CD8-positive, alpha-beta memory T cell (primary cell): ENCODE measurements at places on chromosomes 11 and 22. TPM values are rescaled to one million over a fixed set of nuclear protein-coding genes. Genes with fewer than 3 reads are reported as not detected.
A peak's percentile ranks its signal among the peaks of the same experiment; 100 is the strongest.

DNA sequence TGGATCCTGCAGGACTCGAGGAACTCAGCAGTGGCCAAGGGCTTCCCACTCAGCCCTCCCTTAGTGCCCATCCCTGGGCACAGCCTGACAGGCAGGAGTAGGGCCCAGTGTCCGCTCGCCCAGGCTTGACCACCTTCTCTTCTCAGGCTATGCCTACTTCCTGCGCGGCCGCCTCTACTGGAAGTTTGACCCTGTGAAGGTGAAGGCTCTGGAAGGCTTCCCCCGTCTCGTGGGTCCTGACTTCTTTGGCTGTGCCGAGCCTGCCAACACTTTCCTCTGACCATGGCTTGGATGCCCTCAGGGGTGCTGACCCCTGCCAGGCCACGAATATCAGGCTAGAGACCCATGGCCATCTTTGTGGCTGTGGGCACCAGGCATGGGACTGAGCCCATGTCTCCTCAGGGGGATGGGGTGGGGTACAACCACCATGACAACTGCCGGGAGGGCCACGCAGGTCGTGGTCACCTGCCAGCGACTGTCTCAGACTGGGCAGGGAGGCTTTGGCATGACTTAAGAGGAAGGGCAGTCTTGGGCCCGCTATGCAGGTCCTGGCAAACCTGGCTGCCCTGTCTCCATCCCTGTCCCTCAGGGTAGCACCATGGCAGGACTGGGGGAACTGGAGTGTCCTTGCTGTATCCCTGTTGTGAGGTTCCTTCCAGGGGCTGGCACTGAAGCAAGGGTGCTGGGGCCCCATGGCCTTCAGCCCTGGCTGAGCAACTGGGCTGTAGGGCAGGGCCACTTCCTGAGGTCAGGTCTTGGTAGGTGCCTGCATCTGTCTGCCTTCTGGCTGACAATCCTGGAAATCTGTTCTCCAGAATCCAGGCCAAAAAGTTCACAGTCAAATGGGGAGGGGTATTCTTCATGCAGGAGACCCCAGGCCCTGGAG is 3.3 kb upstream of the SMARCB1 start:
- DNase-seq: no peak
- H3K27ac ChIP-seq: no peak overlapping the region
- no peaks in the 10 kb centered on the region for H3K36me3 ChIP-seq

DNA sequence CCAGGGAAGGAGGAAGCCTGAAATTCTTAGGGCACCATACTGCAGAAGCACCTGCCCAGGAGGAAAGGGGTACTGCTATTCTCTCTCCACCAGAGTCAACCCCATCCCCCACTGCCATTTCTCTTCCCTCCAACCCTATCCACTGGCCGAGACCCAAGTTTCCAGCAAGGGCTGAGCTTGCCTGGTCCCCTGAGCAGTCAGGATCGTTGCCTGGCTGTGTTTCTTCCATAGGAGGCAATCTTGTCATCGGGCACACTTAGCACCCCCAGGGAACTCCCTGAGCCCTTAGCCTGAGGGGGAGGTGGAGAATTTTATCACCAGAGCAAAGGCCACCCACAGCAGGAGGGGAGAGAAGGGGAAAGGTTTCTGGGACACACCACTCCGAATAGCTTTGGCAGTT is 115.8 kb upstream of the NECTIN1 start:
- no peak for DNase-seq
- no peaks in the 10 kb centered on the region for H3K27me3 ChIP-seq
- no peak overlapping the region for H3K4me3 ChIP-seq

DNA sequence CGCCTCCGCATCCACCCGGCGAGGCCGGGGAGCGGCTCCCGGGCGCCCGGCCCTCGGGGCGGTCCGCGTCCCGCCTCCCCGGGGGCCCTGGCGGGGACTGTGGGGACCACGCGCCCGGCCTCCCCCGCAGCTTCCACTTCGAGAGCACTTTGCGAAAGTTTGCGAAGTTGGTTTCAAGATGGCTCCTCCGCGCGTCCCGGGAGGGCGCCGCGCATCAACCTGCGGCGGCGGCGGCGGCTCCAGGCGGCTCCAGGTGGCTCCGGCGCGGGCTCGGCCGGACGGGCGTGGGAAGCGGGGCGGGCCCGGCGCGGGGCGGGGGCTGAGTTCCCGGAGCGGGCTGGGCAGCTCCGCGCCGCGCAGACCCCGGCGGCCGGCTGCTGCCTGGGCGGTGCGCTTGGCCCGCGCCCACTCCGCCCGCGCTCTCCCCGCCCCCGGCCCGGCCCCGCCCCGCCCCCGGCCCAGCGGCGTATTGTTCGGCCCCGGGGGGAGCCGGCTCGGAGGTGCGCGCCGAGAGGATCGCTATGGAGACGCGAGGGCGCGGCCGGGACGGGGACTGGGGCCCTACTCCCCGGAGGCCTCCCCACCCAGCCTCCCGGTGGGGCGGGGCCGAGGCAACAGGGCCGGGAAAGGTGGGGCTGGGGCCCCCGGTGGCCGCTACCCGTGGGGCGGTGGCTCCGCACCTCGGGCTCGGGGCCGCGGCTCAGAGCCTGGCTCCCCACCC is at the start of gene CELSR1:
Gene CELSR1 (minus strand): TSS at position 396 of the 721 bp plus-strand sequence. CDS start 450 bp downstream, outside the sequence.
- no peak within 1 kb of the TSS for H3K27ac ChIP-seq
- peaks cover 13% of the 10 kb centered on the region for H3K27me3 ChIP-seq
- H3K4me1 ChIP-seq: no peaks in the 10 kb centered on the region
- no peaks in the 10 kb centered on the region for H3K36me3 ChIP-seq
- H3K4me3 ChIP-seq: no peak within 1 kb of the TSS
- DNase-seq: no peak

DNA sequence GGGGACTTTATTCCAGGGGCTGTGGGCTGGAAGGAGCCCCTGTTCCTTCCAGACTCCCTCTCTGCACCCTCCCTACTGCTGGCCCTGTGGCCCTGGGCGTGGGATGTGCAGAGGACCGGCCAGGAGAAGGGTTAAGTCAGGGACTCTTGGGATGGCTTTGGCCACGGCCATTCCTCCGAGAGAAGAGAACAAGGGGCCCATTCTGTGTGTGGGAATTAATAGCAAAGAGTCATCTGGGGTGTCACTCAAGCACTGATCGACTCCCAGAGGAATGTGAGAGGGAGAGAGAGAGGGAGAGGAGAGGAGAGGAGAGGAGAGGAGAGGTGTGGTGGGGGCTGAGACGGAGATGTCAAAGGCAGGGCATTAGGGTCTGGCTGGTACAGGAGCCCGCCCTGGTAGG is 14.2 kb upstream of the SOX10 start:
- no peak overlapping the region for H3K4me3 ChIP-seq
- peaks cover 38% of the 10 kb centered on the region for H3K4me1 ChIP-seq
- DNase-seq: no peak
- H3K36me3 ChIP-seq: no peaks in the 10 kb centered on the region

GRCh38 chr11:122523846-122524805 is 131.4 kb upstream of the UBASH3B start:
- no peak overlapping the region for H3K4me3 ChIP-seq
- no peaks in the 10 kb centered on the region for H3K36me3 ChIP-seq
- no peak for DNase-seq
- H3K27me3 ChIP-seq: no peaks in the 10 kb centered on the region
- no peaks in the 10 kb centered on the region for H3K4me1 ChIP-seq

- H3K27me3 ChIP-seq: no peaks in the 10 kb centered on the region
- peaks cover 30% of the 10 kb centered on the region for H3K4me1 ChIP-seq
- DNase-seq: no peak
- no peak overlapping the region for H3K27ac ChIP-seq
- peaks cover 46% of the 10 kb centered on the region for H3K36me3 ChIP-seq
- no peak overlapping the region for H3K4me3 ChIP-seq
Observed at GRCh38 chr11:61125310-61125684, 23.0 kb downstream of the CD5 start.

DNA sequence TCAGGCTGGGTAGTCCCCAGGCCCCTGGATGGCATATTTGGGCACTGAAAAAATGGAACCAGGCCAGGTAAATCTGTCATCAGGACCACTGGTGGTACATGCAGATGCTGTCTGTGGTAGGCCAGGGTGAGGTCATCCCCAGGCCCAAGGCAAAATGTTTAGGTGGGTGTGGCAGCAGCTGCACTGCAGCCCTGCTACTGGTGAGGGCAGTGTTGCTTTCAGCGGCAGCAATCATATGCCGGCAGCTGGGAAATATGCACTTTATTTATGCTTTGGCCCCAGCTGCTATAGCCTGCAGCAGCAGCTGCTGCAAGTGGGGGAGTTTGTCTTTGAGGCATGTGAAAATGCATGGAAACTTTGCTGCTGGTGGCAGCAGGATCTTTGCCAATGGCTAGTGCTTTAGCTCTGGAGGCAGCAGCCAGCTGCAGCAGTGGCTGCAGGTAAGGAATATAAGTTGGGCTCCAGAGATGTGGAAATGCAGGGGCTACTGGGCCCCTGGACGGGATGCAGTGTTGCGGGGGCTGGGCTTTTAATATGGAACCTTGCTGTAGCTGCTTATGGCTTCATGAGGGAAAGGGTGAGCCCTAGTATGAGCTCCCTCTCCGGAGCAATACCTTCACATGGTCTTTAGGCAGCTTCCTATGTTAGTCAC is 365.7 kb upstream of the CADM1 start:
- H3K4me1 ChIP-seq: no peaks in the 10 kb centered on the region
- H3K36me3 ChIP-seq: no peaks in the 10 kb centered on the region
- H3K4me3 ChIP-seq: no peak overlapping the region
- no peaks in the 10 kb centered on the region for H3K27me3 ChIP-seq

DNA sequence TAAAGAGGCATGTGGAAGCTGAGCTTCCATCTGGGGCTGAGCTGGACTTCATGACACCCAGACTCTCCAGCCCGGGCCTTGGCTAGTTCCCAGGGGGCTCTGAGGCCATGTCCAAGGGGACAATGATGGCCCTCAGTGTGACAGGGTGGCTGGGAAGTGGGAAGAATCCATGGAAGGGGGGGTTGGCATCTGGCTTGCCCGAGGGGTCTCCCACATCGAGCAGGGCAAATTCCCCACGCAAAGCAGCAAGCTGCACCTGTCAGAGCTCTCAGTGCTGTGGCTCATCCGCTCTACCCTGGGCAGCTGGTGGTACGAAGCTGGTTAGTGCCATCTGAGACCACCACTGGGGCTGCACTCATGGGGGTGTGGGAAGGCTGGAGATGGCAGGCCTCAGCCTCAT is 9.4 kb upstream of the AP1B1 start:
- H3K4me3 ChIP-seq: no peak overlapping the region
- no peaks in the 10 kb centered on the region for H3K4me1 ChIP-seq
- no peaks in the 10 kb centered on the region for H3K27me3 ChIP-seq
- H3K27ac ChIP-seq: no peak overlapping the region
- no peaks in the 10 kb centered on the region for H3K36me3 ChIP-seq

GRCh38 chr11:35334385-35335090 is 84.8 kb downstream of the SLC1A2 start:
- peaks cover 48% of the 10 kb centered on the region for H3K4me1 ChIP-seq
- peak; percentile 10 for DNase-seq
- H3K4me3 ChIP-seq: no peak overlapping the region
- peak overlapping the region; percentile 2 for H3K27ac ChIP-seq

GRCh38 chr11:79121351-79121750 is 319.5 kb downstream of the TENM4 start:
- H3K4me3 ChIP-seq: no peak overlapping the region
- no peak for DNase-seq
- no peaks in the 10 kb centered on the region for H3K27me3 ChIP-seq
- H3K36me3 ChIP-seq: no peaks in the 10 kb centered on the region
- no peak overlapping the region for H3K27ac ChIP-seq

DNA sequence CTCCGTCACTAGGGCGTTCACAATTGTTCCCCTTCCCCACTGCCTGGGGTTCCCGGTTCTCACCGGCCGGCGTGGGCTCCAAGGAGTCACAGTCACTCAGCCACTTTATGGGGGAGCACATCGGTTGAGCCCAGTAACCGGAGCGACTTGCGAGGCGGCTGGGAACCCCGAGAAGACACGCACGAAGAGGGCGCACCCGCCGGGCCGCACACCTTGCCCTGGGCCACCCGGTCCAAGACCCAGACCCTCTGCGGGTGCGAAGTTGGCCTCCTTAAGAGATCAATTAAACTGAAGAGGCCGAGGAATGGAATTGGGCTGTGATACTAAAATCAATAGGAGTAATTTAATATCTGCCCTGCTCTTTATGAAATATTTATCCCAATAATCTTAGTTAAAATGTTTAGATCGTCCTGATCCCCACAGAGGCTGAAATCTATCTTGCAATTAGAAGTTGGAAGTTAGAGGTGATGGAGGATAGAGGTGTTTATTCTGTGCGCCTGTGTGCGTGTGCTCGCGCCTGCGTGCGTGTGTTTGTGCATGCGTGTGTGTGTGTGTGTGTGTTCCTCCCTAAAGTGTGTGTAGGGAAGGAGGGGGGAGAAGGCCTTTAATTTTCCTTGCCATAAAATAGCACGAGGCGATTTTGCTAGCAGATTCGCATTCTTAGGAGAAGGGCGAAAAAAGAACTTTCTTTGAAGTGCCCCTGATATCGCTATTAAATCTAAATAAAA is 954 bp upstream of the MN1 start:
- peak overlapping the region; percentile 65 for H3K4me3 ChIP-seq
- DNase-seq: no peak
- peaks cover 9% of the 10 kb centered on the region for H3K4me1 ChIP-seq
- H3K36me3 ChIP-seq: no peaks in the 10 kb centered on the region

DNA sequence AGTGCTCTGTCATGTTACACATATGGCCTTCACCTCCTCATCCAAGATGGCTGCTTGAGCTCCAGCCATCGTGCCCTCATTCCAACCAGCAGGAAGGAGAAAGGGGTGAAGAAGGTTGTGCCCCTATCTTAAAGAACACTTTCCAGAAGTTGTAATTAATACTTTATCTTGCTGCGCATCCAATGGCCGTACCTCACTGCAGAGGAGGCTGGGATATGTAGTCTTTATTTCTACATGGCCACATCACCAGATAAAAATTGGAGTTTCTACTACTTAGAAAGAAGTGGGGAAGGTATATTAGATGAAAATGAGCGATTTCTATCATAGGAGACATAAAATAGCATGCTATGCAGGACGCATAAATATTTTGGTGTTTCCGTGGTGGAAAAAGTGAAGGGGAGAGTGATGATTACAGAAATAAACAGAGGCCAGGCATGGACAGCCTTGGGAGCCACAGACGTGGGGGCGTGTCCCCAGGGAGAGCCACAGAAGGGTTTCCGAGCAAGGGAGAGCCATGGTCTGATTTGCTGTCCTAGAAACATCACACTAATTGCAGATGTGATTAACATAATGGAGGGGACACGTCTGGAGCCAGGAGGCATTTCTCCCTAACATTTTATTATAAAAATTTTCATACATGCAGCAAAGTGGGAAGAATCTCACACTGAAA is 8.8 kb upstream of the MB start:
- H3K4me1 ChIP-seq: peaks cover 7% of the 10 kb centered on the region
- H3K4me3 ChIP-seq: no peak overlapping the region
- DNase-seq: no peak
- H3K36me3 ChIP-seq: no peaks in the 10 kb centered on the region

GRCh38 chr11:122521626-122522025 is 133.9 kb upstream of the UBASH3B start:
- H3K27me3 ChIP-seq: no peaks in the 10 kb centered on the region
- H3K36me3 ChIP-seq: no peaks in the 10 kb centered on the region
- H3K4me3 ChIP-seq: no peak overlapping the region

Gene LMO2
- total RNA-seq: 0.53 TPM

Gene SYT8
- not detected for total RNA-seq

Gene ZDHHC8
- total RNA-seq: 74.7 TPM

Gene MYEOV
- not detected for total RNA-seq

Gene TUBA8
- 1.2 TPM for total RNA-seq

Gene KREMEN1
- 0.28 TPM for total RNA-seq

Gene MIOX
- total RNA-seq: not detected

Gene LINC01488
- not detected for total RNA-seq

Gene MRE11
- total RNA-seq: 39.8 TPM
